Sigmoid colon (tissue), 7 donors: ENCODE measurements at places on chromosomes 6 and 20. TPM values are rescaled to one million over a fixed set of nuclear protein-coding genes. Genes with fewer than 3 reads are reported as not detected.

GRCh38 chr6:68506911-68507310 is 128.2 kb upstream of the ADGRB3 start:
- no peaks in the 10 kb centered on the region for H3K27me3 ChIP-seq
- H3K27ac ChIP-seq, result no peak overlapping the region
- no peak overlapping the region for H3K4me3 ChIP-seq
- no peaks in the 10 kb centered on the region for H3K36me3 ChIP-seq
- no peak for DNase-seq
- H3K4me1 ChIP-seq, result no peaks in the 10 kb centered on the region

Gene NUDT3
- total RNA-seq, result 45.7 TPM

DNA sequence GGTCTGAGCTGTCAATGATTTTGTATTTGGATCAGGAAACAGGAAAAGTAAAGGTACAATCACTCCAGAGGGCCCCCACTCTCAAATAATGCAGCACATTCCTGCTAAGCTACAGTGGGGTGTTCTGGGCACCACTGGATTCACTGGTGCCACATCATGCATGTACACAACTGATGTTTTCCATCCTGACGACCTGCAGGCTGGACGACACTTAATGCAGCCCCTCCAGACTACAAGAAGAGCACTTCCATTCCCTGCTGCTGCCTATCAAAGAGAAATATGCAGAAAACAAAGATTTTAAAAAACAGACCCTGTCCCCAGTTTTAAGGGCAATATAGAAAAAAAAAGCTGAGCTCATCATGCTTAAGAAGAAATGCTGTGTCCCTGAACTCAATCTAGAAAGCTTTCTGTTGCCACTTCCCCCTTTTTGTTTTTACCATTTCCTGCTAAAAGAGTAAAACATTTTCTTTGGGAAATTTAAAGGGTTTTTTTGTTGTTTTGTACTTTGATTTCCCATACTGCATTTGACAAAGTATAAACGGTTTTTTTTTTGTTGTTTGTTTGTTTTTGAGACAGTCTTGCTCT is 35.5 kb downstream of the ABHD12 start:
- no peak for DNase-seq
- H3K27ac ChIP-seq, result peak overlapping the region; percentile 54
- H3K27me3 ChIP-seq, result no peaks in the 10 kb centered on the region
- no peaks in the 10 kb centered on the region for H3K36me3 ChIP-seq

DNA sequence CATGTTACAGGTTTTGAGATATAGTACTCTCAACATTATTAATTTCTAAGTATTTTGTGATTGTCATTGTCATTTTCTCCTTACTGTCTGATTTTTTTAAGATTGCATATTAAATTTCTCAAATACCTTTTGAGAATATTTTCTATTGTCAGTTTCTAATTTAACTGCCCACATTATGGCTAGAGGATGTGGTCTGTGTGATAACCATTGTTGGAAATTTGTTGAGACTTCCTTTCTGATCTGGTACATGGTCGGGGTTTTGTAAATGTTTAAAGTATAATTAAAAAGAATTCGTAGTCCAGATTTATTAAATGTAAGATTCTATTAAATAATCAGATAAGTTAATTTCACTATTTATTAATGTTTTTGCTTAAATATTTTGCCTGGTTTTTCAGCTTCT is 60.1 kb downstream of the SLX4IP start:
- no peak overlapping the region for H3K4me3 ChIP-seq
- DNase-seq, result no peak
- no peak overlapping the region for H3K27ac ChIP-seq
- H3K4me1 ChIP-seq, result no peaks in the 10 kb centered on the region
- H3K36me3 ChIP-seq, result no peaks in the 10 kb centered on the region

GRCh38 chr6:89611666-89612065 is 26.9 kb downstream of the LYRM2 start:
- H3K36me3 ChIP-seq, result no peaks in the 10 kb centered on the region
- H3K27ac ChIP-seq, result no peak overlapping the region
- no peaks in the 10 kb centered on the region for H3K4me1 ChIP-seq
- no peaks in the 10 kb centered on the region for H3K27me3 ChIP-seq

- H3K36me3 ChIP-seq, result no peaks in the 10 kb centered on the region
- H3K4me1 ChIP-seq, result peaks cover 8% of the 10 kb centered on the region
- H3K4me3 ChIP-seq, result no peak overlapping the region
- H3K27ac ChIP-seq, result no peak overlapping the region
- no peak for DNase-seq
- H3K27me3 ChIP-seq, result no peaks in the 10 kb centered on the region
These were observed 180.4 kb upstream of the FOXQ1 start for GRCh38 chr6:1131285-1132079.

DNA sequence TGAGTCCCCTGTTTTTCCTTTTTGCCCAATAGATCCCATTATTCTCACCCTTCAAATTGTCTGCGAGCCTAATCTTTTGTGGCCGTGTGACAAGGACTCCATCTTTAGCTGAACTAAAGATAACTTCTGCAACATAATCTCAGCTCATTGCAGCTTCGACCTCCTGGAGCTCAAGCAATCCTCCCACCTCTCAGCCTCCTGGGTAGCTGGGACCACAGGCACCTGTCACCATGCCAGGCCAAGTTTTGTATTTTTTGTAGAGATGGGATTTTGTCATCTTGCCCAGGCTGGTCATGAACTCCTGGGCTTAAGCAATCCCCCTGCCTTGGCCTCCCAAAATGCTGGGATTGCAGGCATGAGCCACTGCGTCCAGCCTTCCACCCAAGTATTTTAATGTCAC is 161.0 kb downstream of the GJA1 start:
- no peaks in the 10 kb centered on the region for H3K36me3 ChIP-seq
- no peak for DNase-seq
- no peaks in the 10 kb centered on the region for H3K4me1 ChIP-seq
- no peak overlapping the region for H3K27ac ChIP-seq

Gene EPB41L1
- total RNA-seq, result 61.8 TPM

DNA sequence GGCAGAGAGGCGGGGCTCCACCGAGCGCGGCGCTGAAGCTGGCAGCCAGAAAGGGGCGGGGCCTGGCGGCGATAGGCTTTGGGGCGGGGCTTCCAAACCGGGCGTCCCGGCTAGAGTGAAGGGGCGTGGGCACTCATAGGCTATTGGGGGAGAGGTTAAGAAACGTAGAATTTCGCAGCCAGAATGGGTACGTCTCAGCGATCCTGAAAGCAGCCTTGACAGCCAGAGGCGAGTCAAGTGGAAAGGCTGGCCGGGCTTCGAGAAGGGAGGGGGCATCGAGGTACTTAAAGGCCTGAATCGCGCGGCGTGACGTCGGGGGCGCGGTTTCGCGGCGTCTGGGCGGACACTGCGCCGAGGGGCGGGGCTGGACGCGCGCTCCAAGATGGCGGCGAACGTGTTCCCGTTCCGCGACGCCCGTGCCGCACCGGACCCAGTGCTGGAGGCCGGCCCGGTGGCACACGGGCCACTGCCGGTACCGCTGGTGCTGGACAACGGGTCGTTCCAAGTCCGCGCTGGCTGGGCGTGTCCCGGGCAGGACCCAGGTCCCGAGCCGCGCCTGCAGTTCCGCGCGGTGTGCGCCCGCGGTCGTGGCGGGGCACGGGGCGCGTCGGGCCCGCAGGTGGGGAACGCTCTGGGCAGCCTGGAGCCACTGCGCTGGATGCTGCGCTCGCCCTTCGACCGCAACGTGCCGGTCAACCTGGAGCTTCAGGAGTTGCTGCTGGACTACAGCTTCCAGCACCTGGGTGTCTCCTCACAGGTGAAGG is at the start of gene ACTR5:
Gene ACTR5, plus strand, starts transcription at position 364 of the 764 bp plus-strand sequence. Its CDS starts 19 bp downstream, at position 383.
- peak within 1 kb of the TSS; percentile 95 for H3K4me3 ChIP-seq
- no peaks in the 10 kb centered on the region for H3K36me3 ChIP-seq
- peak within 1 kb of the TSS; percentile 80 for H3K27ac ChIP-seq
- DNase-seq, result peak; percentile 95
- no peaks in the 10 kb centered on the region for H3K27me3 ChIP-seq
- H3K4me1 ChIP-seq, result peaks cover 16% of the 10 kb centered on the region

Gene ATP5F1E
- total RNA-seq, result 57.4 TPM

Gene PPP1R14C
- total RNA-seq, result under 0.01 TPM

Gene THBS2
- total RNA-seq, result 37.6 TPM

DNA sequence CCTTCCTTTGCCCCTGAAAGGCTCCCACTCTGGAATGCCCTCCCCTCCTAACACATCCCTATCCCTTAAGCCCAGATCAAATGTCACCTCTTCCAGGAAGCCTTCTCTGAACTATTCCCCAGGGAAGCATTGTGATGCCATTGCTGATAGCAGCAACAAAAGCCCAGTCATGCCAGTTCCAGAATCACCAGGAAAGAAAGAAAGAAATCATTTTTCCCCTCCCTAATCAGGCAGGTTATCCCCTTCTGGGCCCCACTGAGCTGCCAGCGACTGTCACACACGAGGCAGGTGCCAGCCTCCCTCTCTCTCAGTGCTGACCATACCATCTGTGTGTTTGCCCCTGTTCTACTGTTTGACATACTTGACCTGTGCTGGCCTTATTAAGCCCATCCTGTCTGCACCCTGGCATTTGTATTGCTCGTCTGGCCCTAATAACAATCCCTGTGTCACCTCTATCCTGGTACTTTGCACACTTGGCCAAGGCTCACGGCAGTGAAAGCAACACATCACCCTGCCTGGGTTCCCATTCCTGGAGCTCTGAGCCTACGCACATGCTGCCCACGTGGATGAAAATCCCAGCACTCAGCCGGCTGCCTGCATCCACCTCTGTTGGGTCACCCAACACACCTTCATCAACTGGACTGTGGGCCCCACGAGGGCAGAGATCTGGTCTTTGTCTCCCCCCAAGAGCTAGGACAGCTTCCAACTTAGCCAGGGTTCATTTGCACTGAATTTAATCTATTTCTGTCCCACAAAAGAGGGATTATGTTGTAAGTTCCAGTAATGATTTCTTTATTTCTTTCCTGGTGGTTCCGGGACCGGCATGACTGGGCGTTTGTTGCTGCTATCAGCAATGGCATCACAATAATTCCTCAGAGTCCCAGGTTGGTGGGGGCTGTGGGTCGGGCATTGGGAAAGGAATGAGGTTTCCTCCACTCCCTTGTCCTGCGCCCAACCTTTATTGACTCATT is 5.3 kb upstream of the BPIFB1 start:
- DNase-seq, result no peak
- no peaks in the 10 kb centered on the region for H3K4me1 ChIP-seq
- no peaks in the 10 kb centered on the region for H3K27me3 ChIP-seq

GRCh38 chr20:48286601-48287000 is 501.3 kb upstream of the SULF2 start:
- DNase-seq, result no peak
- no peaks in the 10 kb centered on the region for H3K36me3 ChIP-seq
- no peak overlapping the region for H3K4me3 ChIP-seq

Gene POLR3F
- 11.1 TPM for total RNA-seq

Gene QRSL1
- 10.3 TPM for total RNA-seq

Gene RBM24
- 34.1 TPM for total RNA-seq
